ENCODE measurements at places on chromosomes 6 and 20. TPM values are rescaled to one million over a fixed set of nuclear protein-coding genes. Genes with fewer than 3 reads are reported as not detected.

The NOX3 gene
- total RNA-seq, result not detected

The FAM83C gene
- not detected for total RNA-seq

The XKR7 gene
- total RNA-seq, result 4.5 TPM

The ZNF133 gene
- 16.1 TPM for total RNA-seq

The ULBP3 gene
- 17.5 TPM for total RNA-seq

GRCh38 chr6:71496018-71496721, 207.6 kb downstream of the OGFRL1 start:
- no peaks in the 10 kb centered on the region for H3K27me3 ChIP-seq
- H3K36me3 ChIP-seq, result no peaks in the 10 kb centered on the region
- no peak for DNase-seq
- peaks cover 5% of the 10 kb centered on the region for H3K4me1 ChIP-seq
- H3K27ac ChIP-seq, result no peak overlapping the region

DNA sequence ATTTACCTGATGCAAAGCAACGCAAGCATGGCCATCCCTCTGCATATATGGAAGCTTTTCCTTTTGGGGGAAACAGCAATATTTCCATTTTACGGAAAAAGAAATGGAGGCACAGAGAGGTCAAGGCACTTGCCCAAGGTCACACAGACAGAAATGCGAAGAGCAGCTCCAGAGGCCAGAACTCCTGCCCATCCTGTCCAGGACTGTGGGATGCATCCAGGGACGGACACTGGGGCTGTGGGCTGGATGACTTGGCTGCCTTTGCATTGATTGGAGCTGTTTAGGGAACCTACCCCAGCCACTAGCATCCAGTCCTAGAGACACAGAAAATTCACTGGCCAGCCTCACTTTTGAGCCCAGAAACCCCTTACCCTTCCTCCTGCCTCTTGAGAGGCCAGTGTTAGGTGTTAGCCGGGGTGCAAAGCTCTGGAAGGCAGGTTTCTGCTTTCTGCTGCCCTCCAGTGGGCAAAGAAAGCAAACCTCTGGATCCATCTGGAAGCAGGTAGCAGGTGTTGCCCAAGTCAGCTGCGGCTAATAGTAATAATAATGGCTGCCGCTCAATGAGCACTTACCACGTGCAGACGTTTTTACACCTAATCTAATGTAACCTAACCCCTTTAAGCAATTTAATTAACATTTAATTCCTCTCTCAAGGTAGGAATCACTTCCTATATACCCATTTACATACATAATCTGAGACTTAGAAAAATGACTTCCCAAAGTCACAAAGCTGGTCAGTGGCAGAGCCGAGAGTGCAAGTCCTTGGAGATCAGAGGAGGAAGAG, 31.7 kb upstream of the CCN5 start:
- peaks cover 19% of the 10 kb centered on the region for H3K27me3 ChIP-seq
- no peak overlapping the region for H3K4me3 ChIP-seq
- no peak overlapping the region for H3K27ac ChIP-seq
- no peaks in the 10 kb centered on the region for H3K36me3 ChIP-seq
- H3K4me1 ChIP-seq, result peaks cover 9% of the 10 kb centered on the region

DNA sequence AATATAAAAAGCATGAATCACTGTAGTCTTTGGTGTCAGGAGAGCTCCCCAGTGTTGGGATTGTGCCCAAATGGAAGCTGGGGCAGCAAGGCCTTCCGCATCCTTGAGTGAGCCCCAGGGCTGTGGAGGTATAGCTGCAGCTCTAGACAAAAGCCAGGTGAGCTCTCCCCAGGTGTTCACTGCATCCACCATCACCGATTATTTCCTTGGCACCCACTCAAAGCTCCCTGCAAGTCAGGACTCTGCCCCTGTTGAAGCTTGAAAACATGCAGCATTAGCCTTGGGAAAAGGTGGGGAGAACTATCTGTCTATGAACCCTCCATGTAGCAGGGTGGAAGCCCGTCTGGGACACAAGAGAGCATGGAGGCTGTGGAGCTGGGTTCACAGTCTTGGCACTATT, 228.8 kb downstream of the BMP7 start:
- H3K36me3 ChIP-seq, result no peaks in the 10 kb centered on the region
- no peak overlapping the region for H3K27ac ChIP-seq
- no peaks in the 10 kb centered on the region for H3K4me1 ChIP-seq
- no peak for DNase-seq
- peaks cover 29% of the 10 kb centered on the region for H3K27me3 ChIP-seq
- H3K4me3 ChIP-seq, result no peak overlapping the region

- DNase-seq, result no peak
- H3K27ac ChIP-seq, result no peak overlapping the region
- H3K4me1 ChIP-seq, result no peaks in the 10 kb centered on the region
- no peaks in the 10 kb centered on the region for H3K36me3 ChIP-seq
Measured at GRCh38 chr20:42378826-42379225, 760.6 kb upstream of the CHD6 start.

DNA sequence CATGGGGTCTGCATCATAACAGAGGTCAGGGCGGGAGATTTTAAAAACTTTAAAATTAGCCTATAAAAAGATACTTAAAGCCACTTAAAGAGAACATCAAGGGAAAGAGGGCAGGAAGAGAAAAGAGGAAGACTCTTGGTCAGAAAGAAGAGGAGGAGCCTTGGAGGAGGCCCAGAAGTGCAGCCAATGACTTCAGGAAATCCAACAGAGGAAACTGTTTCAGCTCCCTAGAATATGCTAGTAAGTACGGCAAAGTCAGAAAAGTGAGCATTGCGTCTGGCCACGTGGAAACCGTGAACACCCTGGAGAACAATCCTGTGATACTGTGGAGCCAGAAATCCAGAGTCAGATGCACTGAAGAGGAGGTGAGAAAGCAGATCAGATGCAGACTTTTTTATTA, 22.5 kb upstream of the NHSL1 start:
- H3K4me3 ChIP-seq, result peak overlapping the region; percentile 31
- no peak overlapping the region for H3K27ac ChIP-seq
- no peaks in the 10 kb centered on the region for H3K27me3 ChIP-seq
- peaks cover 31% of the 10 kb centered on the region for H3K4me1 ChIP-seq

DNA sequence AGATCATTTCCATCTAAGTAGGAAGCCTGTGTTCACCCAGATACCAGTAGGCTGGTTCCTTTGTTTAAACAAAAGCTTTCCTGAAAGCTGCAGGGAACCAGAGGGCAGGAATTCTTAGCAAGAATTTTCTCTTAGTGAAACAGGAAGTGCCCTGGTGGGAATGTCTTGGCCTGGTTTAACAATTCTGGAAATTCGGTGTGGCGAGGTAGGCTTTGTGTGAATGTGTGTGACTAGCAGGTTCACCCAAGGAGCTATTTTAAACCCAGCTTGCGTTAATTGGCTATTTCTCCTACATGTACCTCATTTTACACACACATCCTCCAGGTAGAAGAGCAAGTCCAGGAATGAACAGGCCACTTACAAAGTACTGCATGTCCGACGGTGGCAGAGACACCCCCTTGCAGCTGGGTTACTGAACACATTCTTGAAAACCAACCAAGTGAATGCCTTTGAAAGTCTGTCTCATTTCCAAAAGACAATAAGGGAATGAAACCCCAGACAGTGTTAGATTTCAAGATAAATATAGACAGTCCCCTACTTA, 64.6 kb downstream of the GFOD1 start:
- H3K27ac ChIP-seq, result no peak overlapping the region
- peaks cover 28% of the 10 kb centered on the region for H3K4me1 ChIP-seq
- H3K27me3 ChIP-seq, result no peaks in the 10 kb centered on the region
- DNase-seq, result no peak
- no peak overlapping the region for H3K4me3 ChIP-seq
- no peaks in the 10 kb centered on the region for H3K36me3 ChIP-seq

DNA sequence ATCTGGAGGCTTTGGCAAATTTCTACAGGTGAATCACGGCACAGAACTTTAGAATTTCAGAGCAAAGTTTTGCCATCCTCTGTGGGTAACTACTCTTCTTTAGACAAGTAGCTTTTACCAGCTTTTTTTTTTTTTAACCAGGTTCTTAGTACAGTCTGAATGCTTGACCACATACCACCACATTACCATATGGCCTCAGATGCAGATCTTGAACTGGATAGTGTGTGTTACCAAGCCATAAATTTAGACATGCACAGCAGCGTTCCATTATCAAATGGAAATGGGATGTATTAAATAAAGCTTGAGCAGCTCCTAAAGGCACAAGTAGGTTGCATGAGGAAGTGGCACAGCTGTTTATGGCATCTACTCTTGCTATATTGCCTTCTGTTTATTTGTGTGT, 38.3 kb upstream of the PRSS16 start:
- peaks cover 17% of the 10 kb centered on the region for H3K4me1 ChIP-seq
- peaks cover 52% of the 10 kb centered on the region for H3K27me3 ChIP-seq

GRCh38 chr20:44773070-44773829, 27.6 kb downstream of the KCNK15 start:
- H3K27ac ChIP-seq, result no peak overlapping the region
- peaks cover 20% of the 10 kb centered on the region for H3K27me3 ChIP-seq
- H3K4me1 ChIP-seq, result no peaks in the 10 kb centered on the region
- no peaks in the 10 kb centered on the region for H3K36me3 ChIP-seq
- no peak overlapping the region for H3K4me3 ChIP-seq

GRCh38 chr6:1524040-1524480, 85.7 kb upstream of the FOXC1 start:
- peak; percentile 25 for DNase-seq
- peaks cover 24% of the 10 kb centered on the region for H3K4me1 ChIP-seq
- peaks cover 4% of the 10 kb centered on the region for H3K27me3 ChIP-seq
- H3K36me3 ChIP-seq, result no peaks in the 10 kb centered on the region

GRCh38 chr20:19849341-19850197, 91.5 kb downstream of the RIN2 start:
- no peak overlapping the region for H3K4me3 ChIP-seq
- peaks cover 13% of the 10 kb centered on the region for H3K4me1 ChIP-seq
- peaks cover 4% of the 10 kb centered on the region for H3K36me3 ChIP-seq
- H3K27ac ChIP-seq, result peak overlapping the region; percentile 81
- DNase-seq, result no peak
- no peaks in the 10 kb centered on the region for H3K27me3 ChIP-seq

DNA sequence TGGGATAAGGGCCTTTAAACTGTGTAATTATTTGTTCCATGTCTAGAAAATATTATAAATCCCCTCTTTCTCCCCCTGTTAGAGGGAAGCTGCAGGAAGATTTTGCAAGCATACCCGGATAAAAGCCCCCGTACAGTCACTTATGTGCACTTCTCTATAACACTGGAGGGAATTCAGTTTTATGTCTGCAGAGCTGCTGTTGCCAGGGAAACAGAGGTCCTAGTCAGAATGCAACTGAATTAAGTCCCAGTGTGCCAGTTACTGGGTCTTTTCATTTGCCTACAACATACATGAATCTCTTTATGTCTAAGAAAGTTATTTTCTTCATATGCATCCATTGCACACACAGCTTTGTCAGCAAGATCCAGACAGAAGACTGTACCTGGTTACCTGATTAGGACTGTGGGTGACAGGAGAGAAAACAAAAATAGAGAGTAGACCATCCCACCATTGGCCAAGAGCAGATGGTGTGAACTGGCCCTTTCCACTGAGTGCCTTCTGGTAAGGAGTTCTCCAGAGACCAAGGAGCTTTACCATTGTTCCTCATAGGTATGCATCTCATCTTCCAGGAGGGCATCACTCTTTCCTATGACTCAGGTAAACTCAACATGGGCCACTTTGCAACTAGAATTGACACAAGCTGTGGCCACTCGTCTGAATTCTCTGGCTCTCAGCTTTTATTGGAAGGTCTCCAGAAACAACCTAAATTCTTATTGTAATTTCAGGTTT, 180.8 kb upstream of the PHACTR1 start:
- no peak overlapping the region for H3K4me3 ChIP-seq
- H3K36me3 ChIP-seq, result no peaks in the 10 kb centered on the region
- no peaks in the 10 kb centered on the region for H3K4me1 ChIP-seq
- DNase-seq, result no peak

- no peak overlapping the region for H3K27ac ChIP-seq
- no peak for DNase-seq
- H3K27me3 ChIP-seq, result no peaks in the 10 kb centered on the region
- no peaks in the 10 kb centered on the region for H3K4me1 ChIP-seq
- no peaks in the 10 kb centered on the region for H3K36me3 ChIP-seq
Measured at GRCh38 chr6:76742919-76743318, 670.5 kb upstream of the IMPG1 start.
